ENCODE measurements at places on chromosomes 2 and 18.

GRCh38 chr2:197205585-197206215, 104.9 kb downstream of the ANKRD44 start:
- DNase-seq, result peak; percentile 45

GRCh38 chr2:5976531-5977065, 284.4 kb downstream of the SOX11 start:
- DNase-seq, result no peak

DNA sequence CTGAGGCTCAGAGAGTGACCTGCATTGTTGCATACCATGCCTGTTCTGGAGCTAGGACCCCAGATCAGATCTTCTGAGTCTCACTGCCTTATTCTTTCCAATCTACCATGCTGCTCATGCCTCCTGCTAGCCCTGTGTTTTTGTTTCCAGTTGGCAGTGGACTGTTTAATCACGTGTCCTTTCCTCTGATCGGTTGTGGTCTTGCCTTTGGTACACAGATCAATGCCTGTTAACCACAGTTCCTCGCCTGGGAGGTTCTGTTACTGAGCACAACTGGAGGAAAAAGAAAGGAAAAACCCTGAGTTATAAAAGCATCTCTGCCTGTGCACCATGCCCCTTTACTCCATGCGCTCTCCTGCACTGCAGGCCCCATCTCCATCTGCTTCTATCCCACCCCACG, 329.1 kb downstream of the SETBP1 start:
- no peak for DNase-seq

DNA sequence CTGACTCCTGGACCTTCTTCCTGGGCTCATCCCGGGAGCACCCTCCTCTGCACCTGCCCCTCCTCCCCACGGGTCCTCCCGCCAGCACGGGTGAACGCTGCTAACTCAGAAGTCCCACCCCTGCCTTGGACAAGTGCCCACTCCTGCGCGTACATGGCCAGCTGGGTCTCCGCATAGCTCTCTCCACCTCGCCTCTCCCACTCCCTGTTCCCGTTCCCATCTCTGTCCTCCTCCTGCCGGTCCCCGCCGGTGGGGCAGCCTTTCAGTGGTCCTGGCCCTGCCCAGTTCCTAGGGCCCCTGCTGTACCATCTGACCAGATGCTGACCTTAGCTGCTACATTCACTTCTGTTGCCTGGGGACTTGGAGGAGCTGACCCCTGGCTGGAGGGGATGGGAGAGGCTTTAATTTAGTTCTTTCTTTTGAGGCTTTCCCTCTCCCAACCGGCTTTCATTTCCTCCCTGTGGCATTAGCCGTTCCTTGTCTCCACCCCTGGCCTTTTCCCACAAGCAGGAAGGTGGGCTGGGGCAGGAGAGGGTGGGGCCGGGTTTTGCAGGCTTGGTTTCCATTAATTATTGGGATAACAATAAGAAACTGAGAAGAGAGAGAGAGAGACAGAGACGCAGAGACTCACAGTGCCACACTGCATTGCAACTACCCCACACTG, 136.1 kb downstream of the SH3BP4 start:
- peak; percentile 82 for DNase-seq

DNA sequence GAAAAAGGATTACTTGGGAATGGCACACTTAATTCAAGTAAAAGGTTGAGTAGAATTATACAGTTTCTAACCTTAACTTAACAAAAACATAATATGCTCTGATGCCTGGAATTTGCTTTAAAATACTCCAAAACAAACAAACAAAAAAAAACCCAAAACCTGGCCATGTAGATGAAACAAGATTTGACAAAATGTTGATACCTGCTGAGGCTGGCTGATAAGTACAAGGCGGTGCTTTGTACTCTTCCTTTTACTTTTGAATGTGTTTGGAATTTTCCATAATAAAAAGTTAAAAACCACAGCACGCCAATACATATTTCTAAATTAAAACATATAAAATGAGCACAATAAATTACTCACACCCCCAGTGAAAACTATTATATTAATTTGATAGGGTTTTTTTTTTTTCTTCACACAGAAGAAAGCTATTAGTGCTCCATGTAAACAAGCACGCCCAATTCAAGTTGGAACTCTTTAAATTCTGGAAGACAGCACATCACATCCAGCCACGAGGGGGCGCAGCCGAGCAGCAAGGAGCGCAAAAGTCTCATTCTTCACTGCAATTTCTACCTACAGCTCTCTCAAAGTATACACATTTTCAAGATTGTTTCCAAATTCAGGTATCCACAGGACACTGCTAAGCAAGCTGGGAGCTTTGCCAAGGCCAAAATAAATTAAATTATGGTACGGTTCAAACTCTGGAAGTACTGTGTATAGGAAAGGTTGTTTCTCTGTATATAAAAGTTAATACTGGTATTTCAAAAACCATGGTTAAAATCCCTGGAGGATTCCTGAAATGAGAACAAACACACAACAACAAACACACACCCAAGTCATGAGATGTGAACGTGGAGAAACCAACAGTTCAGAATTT, 7.5 kb downstream of the SERTAD2 start:
- DNase-seq, result peak; percentile 91

GRCh38 chr2:8535821-8536685, 145.8 kb upstream of the ID2 start:
- no peak for DNase-seq

DNA sequence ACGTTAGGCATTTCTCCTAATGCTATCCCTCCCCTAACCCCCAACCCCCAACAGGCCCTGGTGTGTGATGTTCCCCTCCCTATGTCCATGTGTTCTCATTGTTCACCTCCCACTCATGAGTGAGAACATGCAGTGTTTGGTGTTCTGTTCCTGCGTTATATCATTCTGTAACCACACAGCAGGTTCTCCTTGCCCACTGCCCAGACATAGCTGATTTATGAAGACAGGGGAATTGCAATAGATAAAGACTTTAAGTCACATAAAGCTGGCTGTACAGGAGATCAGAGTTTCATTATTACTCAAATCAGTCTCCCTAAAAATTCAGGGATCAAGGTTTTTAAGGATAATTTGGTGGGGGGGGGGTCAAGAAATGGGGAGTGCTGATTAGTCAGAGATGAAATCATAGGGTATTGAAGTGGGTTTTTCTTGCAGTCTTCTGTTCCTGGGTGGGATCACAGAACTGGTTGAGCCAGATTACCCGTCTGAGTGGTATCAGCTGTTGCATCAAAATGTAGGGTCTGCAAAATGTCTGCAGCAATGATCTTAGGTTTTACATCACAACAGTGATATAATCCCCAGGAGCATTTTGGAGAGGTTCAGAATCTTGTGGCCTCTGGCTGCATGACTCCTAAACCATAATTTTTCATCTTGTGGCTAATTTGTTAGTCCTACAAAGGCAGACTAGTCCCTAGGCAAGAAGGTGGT, 392.1 kb upstream of the KCNJ3 start:
- no peak for DNase-seq
